ENCODE measurements at places on chromosomes 16 and 17.

DNA sequence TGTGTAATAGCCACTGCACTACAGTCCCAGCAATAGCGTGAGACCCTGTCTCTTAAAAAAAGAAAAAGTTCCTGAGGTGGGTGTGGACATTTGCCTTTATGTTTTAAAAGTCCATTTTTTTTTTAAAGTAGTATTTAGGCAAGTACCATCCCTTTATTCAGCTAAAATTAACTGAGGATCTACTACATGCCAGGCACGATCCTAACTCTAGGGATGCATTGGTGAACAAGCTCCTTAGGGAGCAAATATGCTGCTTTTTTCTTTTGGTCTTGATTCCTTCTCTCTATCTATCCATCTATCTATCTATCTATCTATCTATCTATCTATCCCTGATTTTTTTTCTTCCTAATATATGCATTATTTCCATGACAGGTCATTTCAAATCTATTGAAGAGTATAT, 44.7 kb downstream of the CMTM3 start:
- no peak for DNase-seq

DNA sequence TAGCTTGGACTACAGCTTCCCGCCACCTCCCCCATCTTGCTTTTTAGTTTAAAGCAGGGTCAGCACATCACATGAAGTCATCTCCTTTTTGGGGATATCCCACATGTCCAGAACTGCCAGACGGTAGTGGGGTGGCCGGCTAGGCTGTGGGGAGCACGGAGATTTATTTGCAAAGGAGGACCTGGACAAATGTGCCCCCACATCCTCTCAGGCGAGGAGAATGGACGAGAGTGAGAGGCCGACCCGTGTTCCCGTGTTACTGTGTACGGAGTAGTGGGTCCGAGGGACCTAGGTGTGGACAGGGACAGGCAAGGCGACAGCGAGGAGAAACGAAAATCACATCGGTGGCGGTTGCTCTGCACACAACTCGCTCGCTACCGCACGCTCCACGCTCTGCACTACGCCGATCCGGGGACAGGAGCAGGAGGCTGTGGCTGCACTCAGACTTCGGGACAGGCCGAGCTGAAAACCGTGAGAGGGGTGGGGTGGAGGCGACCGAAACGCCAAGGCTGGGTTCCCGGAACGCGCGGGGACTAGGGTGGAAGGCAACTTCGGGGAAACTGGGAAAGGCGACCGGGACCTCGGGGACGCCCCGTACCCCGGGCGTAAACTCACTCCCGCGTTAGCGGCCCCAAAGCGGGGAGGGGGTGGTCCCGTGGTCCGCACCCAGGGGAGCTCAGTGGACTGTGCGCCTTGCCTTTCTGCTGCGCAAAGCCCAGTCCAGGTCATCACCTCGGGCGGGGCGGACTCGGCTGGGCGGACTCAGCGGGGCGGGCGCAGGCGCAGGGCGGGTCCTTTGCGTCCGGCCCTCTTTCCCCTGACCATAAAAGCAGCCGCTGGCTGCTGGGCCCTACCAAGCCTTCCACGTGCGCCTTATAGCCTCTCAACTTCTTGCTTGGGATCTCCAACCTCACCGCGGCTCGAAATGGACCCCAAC, at the start of gene MT1A:
Gene MT1A, plus strand, starts transcription at position 853 of the 937 bp plus-strand sequence. Its CDS starts 73 bp downstream, at position 926.
- DNase-seq: peak; percentile 44

GRCh38 chr17:611202-611601, 103.4 kb downstream of the VPS53 start:
- DNase-seq: no peak

DNA sequence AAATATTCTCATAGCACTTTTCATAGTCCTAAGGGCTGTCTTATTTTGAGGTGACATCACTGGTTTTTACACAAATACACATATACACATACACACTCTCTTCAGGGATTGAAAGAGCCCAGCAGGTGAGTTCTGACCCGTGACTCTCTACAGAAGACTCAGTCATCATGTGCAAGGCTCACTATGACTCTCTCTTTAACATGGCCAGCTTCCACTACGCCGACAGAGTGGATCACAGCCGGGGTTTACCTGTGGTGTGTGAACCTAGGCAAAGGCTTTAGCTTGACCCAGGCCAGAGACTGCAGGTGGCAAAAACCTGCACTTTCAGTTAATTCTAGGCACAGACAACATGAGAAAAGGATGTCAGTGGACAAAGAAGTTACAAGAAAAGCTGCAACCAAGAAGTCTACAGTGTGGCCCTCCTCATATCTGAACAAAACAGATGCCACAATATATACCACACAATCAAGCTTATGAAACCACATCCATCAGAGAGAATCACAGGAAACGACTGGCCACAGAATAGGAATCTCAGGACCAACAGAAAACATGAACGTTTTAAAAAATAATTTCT, 56.5 kb downstream of the CYTH1 start:
- DNase-seq: no peak

DNA sequence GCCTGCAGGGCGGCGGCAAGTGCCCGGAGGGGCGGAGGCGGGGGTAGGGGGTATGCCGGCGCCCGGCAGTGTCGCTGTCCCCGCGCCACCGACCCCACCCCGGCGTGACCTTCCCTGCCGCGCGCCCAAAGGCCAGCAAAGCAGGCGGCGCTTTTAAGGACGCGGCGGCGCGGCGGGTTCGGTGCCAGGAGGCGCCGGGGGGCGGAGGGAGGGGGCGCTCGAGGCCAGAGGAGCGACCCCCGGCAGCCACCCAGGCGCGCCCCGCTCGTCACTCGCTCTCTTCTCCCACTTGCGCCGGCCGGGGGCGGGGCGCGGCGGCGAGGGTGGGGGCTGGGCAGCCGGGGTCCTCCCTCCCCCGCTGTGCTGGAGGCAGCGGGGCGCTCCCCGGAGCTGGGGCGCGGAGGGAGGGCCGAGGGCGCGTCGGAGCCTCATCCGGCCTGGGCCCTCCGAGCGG, 8.6 kb upstream of the BAHCC1 start:
- DNase-seq: peak; percentile 20

GRCh38 chr16:2719328-2720063, 528 bp downstream of the PRSS27 start:
- DNase-seq: no peak

DNA sequence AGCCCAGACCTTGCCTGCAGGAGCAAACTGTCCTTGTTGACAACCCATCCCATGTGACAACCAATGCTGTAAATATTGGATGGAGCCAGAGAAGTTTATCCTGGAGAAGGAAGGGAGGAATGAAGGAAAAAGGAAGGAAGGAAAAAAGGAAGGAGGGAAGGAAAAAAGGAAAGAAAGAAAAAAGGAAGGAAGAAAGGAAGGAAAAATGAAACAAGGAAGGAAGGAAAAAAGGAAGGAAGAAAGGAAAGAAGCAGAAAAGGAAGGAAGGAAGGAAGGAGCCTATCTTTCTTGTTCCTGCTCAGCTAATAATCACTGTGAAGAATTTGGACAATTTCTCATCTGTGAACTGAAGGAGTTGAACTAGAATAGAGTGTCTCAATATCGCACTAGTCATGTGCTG, 56.1 kb downstream of the ACSM2B start:
- no peak for DNase-seq

DNA sequence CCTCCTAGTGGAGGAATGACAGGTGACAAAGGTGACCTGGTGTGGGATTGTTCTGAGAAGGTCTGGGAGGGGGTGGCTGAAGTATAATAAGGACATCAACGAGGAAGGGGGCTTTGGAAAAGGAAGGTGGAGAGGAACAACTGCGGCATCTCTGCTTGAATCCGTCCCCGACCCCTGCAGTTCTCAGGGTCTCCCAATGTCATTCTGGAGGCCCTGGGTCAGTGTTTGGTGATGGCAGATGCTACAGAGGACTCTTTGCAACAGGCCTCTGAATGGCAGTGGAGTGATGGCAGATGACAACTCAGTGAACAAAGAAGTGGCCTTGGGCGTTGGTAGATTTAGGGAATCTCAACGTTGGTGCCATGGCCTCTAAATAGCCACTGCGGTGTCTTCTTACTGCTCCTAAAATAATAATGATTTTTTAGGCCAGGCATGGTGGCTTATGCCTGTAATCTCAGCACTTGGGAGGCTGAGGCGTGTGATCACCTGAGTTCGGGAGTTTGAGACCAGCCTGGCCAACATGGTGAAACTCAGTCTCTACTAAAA, 1.3 kb downstream of the ENGASE start:
- no peak for DNase-seq

DNA sequence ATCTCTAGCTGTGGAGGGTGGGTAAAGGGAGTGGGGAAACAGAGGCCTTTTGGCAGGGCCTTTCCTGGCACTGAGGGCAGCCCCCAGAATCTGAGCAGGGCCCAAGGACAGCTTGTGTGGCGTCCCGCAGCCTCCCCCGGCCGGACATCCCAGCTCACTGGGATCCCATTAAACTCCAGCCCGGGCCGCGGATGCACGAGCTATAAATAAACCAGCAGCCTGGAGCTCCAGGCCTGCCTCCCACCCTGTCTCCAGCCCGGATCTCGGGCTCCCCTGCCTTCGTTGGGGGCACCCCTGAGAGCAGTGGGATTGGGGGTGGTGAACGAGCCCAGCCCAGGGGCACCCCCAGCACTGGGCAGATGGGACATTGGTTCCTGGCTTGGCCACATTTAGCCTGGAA, 13.8 kb upstream of the AATK start:
- no peak for DNase-seq

DNA sequence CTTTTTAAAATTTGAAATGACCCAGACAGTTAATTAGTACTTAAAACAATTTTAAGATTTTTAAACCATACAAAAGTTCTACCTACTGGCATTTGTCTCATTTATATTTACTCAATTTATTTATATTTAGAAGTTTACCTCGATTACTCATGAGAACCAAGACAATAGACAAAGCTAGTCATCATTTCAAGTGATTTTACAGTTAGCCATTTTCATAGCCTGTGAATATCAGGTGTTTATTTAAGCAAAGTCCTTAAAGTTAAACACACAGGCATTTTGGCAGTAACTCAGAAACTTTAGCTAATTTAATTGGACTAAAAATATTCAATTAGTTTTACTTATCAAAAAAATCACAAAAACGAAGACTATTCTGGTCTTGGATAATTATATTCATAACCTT, 101.6 kb upstream of the KIF2B start:
- no peak for DNase-seq

GRCh38 chr17:73546770-73547536, 97.3 kb downstream of the SDK2 start:
- DNase-seq: peak; percentile 43

GRCh38 chr17:48335858-48336500, 94.0 kb downstream of the SKAP1 start:
- DNase-seq: peak; percentile 64

DNA sequence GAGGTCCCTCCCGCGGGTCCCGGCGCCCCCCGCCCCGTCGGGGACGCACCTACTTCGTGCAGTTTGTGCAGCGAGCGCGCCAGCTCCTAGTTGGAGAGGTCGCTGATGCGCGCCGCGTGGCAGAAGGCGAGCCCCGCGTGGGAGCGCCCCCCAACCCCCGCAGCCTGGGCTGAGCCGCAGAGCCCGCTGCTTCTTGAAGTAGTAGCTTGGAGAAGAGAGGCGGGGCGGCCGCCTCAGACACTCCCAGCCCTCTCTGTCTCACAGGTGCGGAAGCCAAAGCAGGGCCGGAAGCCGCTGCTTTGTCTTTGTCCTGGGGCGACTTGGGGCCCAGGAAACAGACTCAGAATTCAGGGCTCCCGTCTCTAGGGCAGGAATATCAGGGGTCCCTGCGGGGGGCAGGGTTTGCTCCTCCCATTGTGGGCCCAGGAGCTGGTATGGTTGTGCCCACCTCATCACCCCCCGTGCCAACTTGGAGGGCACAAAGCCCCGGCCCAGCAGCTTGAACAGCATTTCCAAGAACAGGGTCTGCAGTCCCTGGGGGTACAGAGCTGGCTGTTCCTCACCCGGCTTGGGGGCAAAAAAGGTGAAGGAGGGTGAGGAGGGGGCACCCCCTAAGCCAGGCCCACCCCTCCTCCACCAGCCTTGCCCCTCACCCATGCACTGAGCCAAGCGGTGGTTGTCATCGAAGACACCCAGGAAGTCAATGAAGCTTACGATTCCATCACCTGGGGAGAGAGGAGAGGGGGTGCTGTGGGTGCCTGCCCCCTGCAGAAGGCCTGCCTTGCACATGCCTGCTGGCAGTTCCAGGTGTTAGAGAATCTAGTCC, 13.5 kb downstream of the SPATA32 start:
- no peak for DNase-seq

- no peak for DNase-seq
These were observed 19.3 kb upstream of the ITGA3 start for GRCh38 chr17:50036455-50037261.

- DNase-seq: no peak
These were observed 41.4 kb downstream of the SF3B3 start for GRCh38 chr16:70565053-70565452.

DNA sequence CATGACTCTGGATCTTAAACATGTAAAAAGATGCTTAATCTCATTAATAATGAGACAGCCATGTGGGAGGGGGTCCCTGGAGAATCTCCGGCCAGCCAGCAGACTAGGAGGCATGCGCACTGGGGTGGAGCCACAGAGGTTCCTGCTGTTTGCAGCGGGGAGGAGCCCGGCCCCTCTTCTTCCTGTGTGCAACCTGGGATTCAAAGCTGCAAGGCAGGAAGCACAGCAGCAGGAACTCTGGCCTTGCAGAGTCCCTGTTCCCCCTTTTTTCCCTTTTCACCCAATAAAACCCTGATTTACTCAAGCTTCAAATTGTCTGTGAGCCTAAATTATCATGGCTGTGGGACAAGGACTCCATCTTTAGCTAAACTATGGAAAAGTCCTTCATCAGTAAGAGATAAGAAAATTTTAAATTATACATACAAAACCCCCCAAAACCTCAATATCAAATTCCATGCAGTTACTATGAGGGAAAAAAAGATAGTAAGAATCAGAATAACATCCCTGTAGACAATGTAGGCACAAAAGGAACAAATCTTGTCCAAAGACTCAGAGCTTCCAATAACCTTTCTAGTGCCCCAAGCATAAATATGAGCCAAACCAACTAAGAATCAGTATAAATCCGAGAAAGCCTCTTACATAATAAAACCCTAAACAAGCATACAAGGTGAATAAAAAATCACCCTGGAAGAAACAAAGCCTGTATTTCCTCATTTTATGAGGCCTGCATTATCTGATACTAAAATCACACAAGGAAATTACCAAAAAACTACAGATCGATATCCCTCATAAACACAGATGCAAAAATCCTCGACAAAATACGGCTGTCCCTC, 12.1 kb downstream of the CFDP1 start:
- DNase-seq: peak; percentile 51
